Fibroblast of gingiva (primary cell): ENCODE measurements at places on chromosomes 2 and 18.
A peak's percentile ranks its signal among the peaks of the same experiment; 100 is the strongest.

DNA sequence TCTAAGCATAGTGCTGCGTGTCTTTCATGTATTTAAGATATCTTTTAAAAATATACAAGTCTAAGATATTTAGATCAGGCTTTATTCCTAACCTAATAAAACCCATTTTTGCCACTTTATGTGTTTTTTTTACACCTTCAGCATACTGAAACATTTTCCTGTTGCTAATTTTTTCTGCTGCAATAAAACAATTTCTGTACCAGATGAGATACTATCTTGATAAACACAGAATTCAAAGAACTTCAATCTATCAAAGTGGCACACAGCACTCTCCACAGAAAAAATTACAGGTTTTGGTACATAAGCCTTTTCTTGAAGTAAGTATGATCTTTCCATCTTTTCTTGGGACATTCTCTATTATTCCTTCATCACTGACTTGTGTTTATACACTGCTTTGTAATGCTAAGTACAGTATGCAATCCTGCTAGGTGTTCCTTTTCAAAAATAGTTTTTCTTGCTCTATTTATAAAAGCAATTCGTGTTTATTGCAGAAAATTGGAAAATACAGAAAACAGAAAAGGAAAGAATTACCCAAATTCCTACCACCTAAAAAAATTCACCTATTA, 16.2 kb downstream of the REV1 start:
- DNase-seq, result no peak

DNA sequence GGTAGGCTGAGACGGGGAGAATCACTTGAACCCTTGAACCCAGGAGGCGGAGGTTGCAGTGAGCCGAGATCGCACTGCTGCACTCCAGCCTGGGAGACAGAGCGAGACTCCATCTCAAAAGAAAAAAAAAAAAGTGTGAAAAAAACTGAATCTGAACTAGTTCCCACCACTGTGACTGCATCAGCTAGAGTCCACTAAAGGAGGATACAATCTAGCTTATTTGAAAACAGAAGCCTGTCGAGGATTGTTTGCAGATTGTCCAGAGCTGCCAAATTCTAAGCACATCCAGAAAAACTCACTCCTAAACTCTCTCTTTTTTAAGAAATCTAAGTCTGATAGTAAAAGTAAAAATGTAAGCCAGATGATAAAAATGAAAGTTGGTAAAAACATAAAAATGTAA, 10.6 kb downstream of the GFPT1 start:
- no peak for DNase-seq

DNA sequence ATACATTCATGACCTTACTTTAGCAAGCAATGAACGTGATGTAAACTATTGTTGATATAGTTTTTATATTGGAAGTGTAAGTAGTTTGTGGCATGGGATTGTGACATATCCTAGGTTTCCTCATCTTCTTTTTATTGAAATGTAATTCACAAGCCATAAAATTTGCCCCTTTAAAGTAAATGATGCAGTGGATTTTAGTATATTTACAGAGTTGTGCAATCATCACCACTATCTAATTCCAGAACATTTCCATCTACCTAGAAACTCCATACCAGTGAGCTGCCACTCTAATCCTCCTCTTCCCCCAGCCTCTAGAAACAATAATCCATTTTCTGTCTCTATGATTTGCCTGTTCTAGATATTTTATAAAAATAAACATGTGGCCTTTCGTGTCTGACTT, 10.7 kb upstream of the CASP10 start:
- peak; percentile 8 for DNase-seq

DNA sequence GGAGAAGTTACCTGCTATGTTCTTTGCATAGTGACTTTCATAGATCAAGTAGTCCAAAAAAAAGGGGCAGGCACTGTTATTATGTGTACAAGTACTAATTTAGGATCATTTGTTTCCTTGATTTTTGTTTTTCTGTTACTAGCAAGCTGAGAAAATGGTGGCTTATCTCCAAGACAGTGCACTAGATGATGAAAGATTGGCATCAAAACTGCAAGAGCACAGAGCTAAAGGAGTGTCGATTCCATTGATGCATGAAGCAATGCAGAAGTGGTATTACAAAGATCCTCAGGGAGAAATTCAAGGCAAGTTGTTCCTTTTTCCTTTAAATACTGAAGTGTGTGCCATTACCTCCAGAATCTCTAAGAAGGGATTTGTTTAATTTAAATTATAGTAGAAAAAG, 19.6 kb upstream of the KCNJ13 start:
- DNase-seq, result peak; percentile 89

GRCh38 chr2:28930205-28930604, 35.7 kb downstream of the WDR43 start:
- no peak for DNase-seq

DNA sequence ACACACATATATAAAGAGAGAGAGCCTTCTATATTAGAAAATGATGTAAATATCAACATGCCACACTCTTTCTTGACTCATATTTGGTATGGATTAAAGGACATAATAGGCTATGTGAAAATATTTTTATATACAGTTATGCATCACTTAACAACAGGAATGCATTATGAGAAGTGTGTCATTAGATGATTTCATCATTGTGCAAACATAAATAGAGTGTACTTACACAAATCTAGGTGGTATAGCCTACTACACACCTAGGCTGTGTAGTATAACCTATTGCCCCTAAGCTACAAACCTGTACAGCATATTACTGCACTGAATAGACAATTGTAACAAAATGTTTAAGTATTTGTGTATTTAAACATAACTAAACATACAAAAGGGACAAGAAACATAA, 354.8 kb upstream of the CNTNAP5 start:
- DNase-seq, result no peak

- no peak for DNase-seq
Measured at GRCh38 chr2:54770676-54771075, 47.2 kb downstream of the EML6 start.

- DNase-seq, result no peak
Measured at GRCh38 chr2:112973156-112973555, 4.7 kb upstream of the IL36G start.

DNA sequence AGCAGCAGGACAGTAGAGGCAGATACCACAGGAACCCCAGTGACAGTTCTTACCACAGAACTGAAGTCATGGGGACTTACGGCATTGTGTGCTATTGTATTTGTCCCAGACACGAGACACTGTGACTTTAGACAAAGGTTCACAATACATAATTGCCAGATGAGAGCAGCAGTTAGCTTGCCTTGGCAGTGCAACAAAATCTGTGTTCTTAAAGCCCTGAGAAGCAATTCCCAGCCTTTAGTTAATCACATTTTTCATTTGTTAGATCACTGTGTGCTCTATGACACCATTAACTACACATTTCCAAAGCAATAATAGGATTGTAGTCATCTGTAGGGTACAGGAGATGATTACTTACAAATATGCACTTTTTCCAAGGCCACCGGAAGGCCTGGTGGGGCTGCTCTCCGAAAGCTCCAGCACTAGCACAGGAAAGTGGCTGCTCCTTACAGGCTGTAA, 97.5 kb upstream of the LDLRAD4 start:
- DNase-seq, result peak; percentile 48

DNA sequence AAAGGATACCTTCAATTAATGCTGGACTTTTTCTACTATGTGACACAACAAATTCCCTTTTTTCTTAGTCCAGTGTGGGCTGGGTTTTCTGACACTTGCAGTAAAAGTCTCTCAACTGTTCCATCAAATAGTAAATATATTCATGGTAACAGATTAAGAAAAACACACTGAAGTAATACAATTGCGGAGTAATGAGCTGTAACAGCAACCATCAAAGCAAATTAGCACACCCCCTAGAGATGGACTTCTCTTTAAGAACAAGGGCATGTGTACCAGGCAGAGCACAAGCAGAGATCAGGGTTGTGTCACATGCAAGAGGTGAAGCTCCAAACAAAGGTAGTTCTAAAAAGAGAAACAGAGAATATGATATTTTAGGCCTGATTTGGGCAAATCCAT, 72.7 kb upstream of the CHRNA1 start:
- DNase-seq, result no peak

- DNase-seq, result peak; percentile 1
Measured at GRCh38 chr18:41543815-41544214, 411.2 kb upstream of the PIK3C3 start.

GRCh38 chr18:69617888-69618287, 217.2 kb downstream of the DOK6 start:
- peak; percentile 69 for DNase-seq

DNA sequence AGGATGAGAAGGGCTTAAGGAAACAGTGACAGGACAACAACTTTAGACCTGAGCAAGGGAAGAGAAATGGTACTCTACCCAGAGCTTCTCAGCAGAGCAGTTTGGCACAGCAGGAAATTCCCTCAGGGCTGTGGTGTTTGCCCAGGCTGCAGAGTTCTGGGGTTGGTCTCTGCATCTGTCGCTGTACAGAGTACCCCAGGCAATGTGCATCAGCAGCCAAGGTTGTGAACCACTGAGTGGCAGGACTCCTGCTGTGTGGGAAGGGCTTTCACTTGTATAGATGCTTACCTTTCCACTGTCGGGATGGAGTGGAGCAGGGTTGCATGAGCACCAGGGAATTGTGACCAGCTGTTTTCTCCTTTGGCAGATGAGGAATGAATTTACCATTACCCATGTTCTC, 21.2 kb downstream of the STAMBP start:
- DNase-seq, result no peak

DNA sequence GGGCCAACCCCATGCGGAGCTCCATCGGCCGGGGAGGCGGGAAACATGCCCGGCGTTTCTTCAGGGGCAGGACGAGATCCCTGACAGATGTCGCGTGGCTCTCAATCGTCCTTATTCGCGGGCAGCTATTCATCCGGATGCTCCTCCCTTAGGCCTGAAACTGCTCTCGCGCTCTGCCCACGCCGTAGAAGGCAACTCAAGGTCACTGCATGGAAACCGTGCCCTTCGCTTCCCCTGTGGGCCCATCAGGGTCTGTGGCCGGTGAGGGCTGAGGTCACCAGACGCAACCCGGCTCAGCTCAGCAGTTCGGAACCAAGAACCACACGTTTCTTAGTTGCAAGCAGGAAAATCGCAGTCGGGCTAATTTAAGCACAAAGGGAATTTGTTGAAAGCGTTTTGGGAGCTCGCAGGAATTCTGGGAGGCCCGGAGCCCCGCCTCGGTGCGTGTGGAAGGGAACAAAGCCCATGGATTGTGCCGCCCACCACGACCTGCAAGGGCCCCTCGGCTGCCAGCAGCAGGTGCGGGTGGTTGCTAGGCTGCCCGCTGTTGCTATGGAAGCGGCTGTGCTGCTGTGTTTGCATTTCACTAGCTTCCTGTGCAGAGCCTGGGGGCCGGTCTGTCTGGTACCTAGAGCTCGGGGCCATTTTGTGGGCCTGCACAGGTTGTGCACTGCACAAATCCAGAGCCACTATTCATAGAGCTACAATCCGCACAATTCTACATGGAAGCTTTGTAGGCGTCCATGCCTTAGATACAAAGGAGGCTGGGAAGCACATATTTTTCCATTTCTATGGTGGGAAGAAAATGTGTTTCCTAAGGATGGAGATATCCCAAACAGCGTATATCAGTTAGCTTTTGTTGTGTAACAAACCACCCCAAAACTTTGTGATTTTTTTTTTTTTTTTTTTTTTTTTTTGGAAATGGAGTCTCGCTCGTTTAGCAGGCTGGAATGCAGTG, 6.0 kb upstream of the ALLC start:
- DNase-seq, result no peak

DNA sequence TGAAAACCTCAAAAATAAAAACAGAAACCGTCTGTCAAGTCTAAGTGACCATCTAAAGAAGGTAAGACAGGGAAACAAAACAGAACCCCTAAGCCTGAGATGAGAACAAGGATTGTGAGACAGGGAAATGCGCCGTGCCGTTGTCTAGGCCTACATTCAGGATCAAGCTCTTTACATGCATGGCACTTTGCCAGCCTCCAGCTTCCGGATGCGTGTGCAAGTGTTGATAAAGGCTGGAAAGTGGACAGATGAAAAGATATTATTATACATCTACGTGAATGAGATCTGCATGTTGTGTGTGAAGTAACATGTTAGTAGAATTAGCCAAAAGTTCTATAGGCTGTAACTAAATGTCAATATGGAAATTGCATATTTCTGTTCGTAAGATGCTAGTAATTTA, 28.6 kb upstream of the TMEM87B start:
- no peak for DNase-seq
